ENCODE measurements at places on chromosomes 11 and 22.

- no peak for DNase-seq
These were observed 35.2 kb downstream of the SOX6 start for GRCh38 chr11:16321148-16321547.

GRCh38 chr22:47055921-47056320 lies 293.5 kb downstream of the TBC1D22A start:
- no peak for DNase-seq

DNA sequence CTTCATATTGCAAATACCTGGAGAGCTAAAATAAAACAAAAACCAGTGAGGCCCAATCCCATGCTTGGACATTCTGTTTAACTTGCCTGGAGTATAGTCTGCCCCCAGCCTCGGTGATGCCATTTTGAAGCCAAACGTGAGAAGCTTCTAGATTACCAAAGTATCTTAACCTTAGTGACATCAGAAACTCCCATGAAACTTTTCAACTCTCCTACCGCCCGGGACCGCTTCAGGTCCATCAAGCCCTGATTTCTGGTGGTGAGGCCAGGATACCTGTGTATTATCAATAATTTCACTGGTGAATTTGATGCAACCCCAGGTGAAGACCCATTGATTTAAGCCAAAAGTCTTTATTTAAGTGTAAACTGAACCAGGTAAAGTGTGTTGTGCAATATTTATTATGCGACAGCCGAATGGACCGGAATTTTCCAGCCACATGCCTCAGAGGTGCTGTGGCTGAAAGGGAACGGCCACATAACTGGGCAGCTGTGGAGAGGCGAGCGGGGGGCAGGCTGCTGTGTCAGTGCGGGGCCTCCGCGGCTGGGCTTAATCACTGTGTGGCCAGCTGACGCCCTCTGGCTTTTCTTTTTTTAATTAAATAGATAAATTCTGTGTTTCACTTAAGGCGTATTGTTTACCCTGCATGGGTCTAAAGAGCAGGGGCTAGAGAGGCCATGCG lies 385.5 kb upstream of the B3GAT1 start:
- DNase-seq, result no peak

- no peak for DNase-seq
These were observed at the start of gene OR9I1 for GRCh38 chr11:58125469-58125868. OR9I1 (minus strand) TSS chr11:58125530; CDS start chr11:58119444, 6,086 bp downstream.

DNA sequence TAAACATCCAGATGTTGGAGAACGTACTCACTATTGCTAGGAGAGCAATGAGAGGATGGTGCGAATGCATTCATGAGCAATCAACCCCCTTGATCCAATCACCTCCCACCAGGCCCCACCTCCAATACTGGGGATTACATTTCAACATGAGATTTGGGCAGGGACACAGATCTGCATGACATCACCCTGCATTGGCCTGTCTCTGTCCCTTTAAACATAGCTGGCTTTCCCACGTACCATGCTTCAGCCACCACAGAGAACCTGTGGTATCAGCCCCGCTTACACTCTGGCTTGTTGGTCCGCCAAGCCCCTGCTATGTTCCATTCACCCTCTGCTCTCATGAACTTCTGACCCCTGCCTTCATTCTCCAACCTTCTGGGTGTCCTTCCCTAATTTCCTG lies 157.5 kb upstream of the E2F8 start:
- DNase-seq, result no peak

DNA sequence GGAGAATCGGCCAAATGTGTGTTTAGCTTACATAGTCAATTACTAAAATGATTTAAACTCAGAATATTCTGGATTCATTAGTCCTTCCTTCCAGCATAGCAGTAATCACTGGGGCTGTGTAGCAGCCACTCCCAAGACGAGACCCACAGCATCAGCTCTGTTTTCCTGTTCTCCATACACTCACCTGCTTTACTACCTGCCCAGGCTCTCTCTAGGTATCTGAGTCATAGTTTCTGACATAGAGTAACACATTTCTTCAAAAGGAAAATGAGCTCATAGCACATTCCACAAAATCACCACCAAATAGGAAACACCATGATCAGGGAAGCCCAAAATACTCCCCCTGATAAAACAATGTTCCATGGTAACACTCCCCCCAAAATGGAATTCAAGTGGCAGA lies 22.9 kb downstream of the MORC2 start:
- no peak for DNase-seq

- DNase-seq, result no peak
These were observed 700 bp downstream of the TTC17 start for GRCh38 chr11:43359422-43359818.

GRCh38 chr22:43830931-43831560 lies 18.9 kb upstream of the EFCAB6 start:
- DNase-seq, result peak; percentile 27

DNA sequence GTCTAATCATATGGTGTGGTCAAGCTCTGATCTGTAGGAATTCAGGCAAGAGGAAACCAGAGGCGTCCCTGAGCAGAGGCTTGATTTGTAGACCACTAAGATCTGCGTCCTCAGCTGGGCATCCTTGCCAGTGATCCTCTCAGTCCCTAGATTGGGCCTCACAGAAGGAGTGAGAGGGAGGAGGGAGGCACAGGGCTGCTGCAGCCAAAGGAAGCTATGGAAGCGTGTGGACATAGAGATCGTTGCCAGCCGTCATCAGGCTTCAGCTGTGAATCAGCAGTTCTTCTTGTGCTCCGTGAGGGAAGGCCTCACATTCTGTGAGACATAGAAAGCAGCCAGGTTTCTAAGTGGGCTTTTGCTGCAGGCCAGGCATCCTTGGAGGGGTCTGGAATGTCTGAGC lies 254.6 kb upstream of the KIRREL3 start:
- no peak for DNase-seq

DNA sequence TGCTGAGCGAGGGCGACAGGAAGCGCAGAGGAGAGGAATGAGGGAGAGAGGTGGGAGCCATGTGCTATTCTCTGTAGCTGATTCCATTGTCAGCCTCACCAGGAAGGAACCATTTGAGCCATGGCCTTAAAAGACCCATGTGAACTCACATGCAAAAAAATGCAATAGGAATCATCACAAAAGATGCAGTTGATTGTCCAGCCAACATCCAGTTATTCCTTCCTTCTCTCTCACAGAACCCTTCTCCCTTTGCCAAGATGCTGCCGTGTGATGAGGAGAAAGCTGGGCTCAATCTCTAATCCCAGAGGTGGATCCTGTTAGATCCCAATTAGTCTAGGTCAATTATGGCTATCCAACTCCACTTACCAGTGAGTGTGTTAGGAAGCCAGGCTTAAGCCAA lies 58.2 kb upstream of the RRAS2 start:
- DNase-seq, result no peak

GRCh38 chr11:16813126-16813525 lies 74.7 kb downstream of the C11orf58 start:
- DNase-seq, result no peak

GRCh38 chr11:36389811-36390210 lies 93.7 kb downstream of the PRR5L start:
- DNase-seq, result no peak

- peak; percentile 90 for DNase-seq
These were observed 11.1 kb upstream of the TAB1 start for GRCh38 chr22:39388261-39389011.

GRCh38 chr11:77374611-77375031 lies 73.1 kb upstream of the GDPD4 start:
- no peak for DNase-seq

DNA sequence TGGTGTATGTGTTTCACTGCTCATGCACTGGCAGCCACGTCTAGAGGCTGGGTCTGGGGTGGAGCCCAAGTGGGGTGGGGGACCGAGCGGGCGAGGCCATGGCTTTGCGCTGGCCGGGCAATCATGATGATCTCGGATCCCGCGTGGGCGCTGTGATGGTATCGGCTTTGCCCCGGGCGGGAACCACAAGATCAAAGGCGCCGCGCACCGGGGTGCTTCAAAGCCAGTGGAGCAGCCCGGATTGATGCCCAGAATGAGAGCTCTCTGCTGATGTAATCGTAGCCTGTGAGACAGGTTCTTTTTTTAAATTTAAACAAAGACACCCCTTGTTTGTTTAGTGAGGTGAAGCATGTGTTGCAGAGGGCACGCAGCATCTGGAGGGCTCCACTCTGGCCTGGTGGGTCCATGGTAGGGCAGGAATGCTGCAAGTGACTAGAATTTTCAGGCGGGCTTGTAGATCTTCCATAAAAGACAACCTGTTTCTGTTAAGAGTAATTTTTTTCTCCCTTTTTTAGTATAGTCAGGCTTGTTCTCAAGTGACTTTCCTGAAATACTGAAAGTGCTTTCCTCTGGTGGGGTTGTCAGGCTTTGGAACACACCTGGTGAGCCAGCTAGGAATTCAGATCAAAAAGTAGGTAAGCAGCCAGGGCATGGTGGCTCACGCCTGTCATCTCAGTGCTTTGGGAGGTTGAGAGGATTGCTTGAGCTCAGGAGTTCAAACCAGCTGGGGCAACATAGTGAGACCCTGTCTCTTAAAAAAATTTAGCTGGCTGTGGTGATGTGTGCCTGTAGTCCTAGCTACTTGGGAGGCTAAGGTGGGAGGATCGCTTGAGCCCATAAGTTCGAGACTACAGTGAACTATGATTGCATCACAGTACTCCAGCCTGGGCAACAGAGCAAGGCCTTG lies 40.7 kb downstream of the ZNRF3 start:
- no peak for DNase-seq

GRCh38 chr11:77073328-77074001 lies 6.7 kb downstream of the CAPN5 start:
- DNase-seq, result no peak

- no peak for DNase-seq
These were observed 242.6 kb upstream of the FAT3 start for GRCh38 chr11:91981995-91982394.

DNA sequence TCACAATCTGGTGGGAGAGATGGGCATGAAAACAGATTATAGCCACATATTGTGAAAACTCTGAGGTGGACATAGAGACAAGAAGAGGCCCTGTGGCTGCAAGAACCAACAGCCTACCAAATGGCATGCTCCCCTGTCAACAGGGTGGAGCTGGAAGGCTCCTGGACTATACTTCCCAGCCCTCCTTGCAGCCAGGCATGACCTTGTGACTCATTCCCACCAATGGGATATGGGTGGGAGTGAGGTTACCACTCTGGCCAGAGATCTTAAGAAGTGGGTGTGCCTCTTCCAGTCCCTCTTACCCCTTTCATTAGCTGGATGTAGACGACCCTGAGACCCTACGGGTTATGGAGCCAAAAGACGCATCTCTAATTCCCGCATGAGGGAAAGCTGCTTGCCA lies 126.4 kb upstream of the ZBED5 start:
- no peak for DNase-seq

DNA sequence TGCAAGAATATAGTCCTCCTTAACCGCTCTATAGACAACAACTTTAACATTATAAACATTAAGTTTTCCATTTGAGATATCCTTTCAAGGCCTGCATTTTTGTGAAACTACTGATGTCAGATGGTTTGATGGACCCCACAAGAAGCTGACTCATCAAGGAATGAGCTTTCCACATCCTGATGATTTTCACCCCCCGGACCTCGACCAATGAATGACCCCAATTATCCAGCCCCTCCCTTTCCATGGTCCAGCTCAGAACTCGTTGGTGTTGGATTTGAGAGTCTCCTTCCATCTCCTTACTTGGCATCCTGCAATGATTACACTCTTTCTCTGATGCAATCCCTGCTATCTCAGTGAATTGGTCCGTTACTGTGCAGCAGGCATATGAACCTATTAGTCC lies 31.8 kb upstream of the GUCY1A2 start:
- no peak for DNase-seq

- DNase-seq, result no peak
These were observed 2.2 kb upstream of the RPS6KA4 start for GRCh38 chr11:64356498-64357411.

- no peak for DNase-seq
These were observed 77.3 kb downstream of the CYB5R2 start for GRCh38 chr11:7595951-7596350.

- DNase-seq, result no peak
These were observed 1166.5 kb downstream of the LRRC4C start for GRCh38 chr11:40292721-40293508.

DNA sequence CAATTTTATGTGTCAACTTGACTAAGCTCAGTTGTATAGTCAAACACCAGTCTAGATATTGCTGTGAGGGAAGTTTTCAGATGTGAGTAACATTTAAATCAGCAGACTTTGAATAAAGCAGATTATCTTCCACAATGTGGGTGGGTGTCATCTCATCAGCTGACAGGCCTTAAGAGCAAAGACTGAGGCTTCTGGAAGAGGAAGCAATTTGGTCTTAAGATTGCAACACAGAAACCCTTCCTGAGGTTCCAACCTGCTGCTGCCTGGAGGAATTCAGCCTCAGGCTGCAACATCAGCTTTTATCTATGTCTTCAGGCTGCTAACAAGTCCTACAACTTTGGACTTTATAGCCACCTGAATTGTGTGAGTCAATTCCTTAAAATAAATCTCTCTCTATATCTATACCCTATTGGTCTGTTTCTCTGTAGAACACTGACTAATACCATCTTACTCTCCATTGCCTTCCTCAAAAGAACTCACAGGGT lies 277.2 kb upstream of the PLET1 start:
- no peak for DNase-seq

- DNase-seq, result peak; percentile 76
These were observed 11.3 kb upstream of the NLRP6 start for GRCh38 chr11:266676-267439.

DNA sequence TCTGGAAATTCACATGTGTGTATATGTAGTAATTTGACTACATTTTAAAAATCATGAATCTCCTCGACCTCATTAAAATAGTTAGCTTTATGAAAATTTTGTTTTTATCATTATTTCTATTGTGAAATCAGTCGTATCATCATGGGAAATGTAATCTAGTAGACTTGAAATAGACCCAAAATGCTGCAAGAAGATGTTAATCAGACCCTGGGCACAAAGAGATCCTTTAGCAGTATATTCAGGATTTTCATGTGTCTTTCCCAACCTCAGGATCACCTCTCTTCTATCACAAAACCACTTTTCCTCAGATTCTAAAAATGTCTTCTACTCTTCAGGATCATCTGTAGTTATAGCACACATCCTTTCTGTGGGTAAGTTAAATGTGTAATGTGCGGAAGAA lies 74.9 kb upstream of the ADSL start:
- no peak for DNase-seq

GRCh38 chr11:47109727-47110246 lies 66.9 kb downstream of the ARFGAP2 start:
- no peak for DNase-seq

DNA sequence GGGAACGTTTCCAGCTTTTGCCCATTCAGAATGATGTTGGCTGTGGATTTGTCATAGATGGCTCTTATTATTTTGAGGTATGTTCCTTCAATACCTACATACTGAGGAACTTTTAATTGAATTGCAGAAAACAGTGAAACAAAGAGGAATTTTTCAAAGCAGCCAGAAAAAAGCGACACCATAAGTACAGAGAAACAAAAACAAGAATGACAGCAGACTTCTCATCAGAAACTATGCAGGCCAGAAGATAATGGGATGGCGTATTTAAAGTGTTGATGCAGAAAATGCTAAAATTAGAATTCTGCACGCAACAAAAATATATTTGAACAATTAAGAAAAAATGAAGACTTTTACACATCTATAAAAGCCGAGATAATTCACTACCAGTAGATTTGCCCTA lies 95.4 kb upstream of the TIMP3 start:
- DNase-seq, result no peak
